ENCODE measurements at places on chromosomes 2 and 18.

- DNase-seq: no peak
These were observed at the start of gene MYO1B for GRCh38 chr2:191245046-191245868. Gene MYO1B, plus strand, starts transcription at chr2:191245404. Its CDS starts 31,492 bp downstream, at chr2:191276896.

DNA sequence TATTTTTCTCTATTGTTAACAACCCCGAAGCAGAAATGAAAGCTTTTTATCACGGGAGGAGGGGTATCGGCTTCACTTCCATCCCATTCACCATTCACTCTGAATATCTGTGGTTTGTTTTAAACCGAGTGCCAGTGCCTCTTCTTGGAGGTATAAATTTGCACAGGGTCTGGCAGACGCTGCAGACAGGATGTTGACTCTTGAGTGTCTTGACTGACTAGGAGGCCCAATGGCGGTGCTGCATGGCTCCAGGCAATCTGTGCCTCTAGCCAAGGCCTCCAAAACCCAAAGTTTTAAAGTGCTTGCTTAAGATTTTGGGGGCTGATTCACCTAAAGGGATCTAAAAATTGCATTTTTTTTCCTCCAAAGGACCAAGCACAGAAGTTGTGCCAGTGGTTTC is 183.8 kb downstream of the LTBP1 start:
- no peak for DNase-seq

DNA sequence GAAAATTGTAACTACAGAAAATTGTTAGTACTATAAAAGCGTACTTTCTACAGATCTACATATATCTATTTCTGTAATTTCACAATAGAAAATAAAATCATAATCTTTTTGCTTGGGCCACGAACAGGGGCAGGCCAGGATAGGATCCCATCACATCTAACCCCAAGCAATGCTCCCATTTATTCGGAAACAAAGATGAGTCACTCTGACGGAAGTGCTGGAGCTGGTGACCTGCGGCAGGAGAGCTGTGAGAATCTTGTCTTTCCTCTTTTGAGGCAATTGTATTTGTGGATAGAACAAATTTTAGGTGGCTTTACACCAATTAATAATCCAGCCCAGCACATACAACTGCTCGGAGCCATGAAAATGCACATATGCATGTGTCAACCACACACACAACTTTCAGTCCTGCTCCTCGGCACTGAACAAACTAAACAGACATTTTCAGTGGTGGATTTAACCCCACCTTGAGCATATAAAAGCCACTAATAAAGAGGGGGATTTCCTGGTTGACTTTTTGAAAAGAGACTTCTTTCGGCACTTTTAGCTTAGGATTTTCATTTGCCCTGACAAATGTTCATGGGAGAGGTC is 22.3 kb upstream of the INSIG2 start:
- no peak for DNase-seq

- DNase-seq: no peak
These were observed 149.0 kb downstream of the GLI2 start for GRCh38 chr2:120884472-120885290.

DNA sequence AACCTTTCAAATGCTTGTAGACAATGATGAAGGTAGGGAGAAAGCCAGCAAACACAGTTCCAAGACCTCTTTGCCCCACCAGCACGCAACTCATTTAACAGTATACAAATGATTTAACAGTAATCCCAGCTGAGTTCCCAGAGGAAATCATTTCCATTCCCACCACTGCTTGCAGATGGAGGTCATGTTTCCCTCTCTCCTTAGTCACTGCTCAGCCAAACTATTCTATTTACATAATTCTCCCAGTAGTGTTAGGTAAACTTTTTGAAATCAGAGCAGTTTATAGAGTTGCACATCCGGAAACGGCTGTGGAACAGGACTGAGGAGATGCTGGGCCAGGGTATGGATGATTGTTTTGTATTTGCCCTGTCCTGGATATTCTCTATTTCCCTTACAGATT is 328.5 kb downstream of the FIGN start:
- DNase-seq: no peak

Measured in HL-60 (cell line).